ENCODE measurements at places on chromosomes 1 and 21.

DNA sequence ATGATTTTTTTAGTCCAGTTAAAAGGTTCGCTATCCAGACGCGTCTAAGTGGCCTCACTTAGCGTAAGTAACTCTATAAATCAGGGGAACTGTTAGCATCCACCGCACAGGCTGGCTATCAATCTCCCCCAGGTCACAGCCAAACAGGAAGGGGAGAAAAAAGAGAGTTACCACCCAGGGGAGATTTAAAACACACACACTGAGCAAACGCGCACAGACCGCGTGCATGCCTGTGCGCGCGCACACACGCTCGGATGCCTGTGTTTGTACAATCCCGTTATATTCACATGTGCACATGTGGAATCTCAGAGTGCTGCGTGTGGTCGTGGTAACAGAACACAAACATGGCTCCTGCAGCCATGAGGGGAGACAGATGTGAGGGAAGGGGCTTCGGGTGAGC lies 125.4 kb downstream of the CASZ1 start:
- no peak for DNase-seq

DNA sequence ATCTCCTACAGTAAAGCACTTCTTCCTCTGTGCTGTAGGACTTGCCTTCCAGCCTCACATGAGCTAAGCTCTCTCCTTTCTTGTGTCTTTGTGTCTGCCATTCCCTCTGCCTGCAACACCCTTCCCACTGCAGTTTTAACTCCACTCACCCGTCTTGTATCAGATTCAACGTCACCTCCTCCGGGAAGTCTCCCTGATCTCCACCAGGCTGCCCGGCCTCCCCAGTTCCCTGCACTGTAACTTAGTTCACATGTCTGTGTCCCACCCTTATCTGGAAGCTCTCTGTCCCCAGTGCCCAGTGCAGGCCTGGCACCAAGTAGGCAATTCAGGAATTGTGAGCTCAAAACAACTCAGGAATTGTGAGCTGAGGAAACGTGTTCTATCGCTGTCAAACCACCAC lies 96.4 kb downstream of the GLIS1 start:
- DNase-seq, result no peak

GRCh38 chr1:202343652-202344349 lies 2.1 kb upstream of the UBE2T start:
- no peak for DNase-seq

DNA sequence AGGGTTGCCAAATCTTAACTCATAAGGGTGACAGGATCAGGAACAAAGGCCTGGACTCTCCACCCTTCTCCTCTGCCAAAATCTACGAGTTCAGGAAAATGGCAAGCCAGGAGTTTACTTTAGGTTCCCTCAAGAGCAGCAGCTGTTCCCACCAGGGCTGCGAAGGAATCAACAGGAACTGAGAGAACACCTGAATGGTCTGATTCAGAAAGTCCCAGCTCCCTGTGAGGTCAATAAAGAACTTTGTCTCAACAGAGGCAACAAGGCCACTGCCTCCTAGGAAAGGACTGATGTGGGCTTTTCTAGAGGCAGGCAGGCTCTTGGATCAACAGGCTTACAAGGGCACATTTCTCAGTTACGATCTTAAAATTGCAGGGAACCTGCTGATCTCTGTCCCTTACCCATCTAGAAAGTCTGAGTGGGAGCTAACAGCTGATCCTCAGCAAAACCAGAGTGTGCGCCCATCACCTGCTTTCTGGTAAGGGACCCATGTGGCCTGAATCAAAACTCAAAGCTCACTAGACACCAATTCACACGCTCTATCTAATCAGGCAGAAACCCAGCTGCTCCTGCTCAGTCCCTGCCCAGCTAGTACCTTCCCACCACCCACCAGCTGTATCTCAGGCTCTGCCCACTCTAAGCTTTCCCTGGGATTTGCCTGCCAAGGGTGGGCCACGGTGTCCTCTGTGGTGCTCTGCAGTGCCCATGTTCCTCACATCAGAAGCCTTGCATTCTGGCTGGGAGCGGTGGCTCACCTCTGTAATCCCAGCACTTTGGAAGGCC lies 83.1 kb downstream of the CAPZB start:
- no peak for DNase-seq

GRCh38 chr1:244920911-244921761 lies 56.8 kb upstream of the HNRNPU start:
- DNase-seq, result no peak

Measured in naive thymus-derived CD8-positive, alpha-beta T cell (primary cell).